ENCODE measurements at places on chromosomes 12 and 14.

DNA sequence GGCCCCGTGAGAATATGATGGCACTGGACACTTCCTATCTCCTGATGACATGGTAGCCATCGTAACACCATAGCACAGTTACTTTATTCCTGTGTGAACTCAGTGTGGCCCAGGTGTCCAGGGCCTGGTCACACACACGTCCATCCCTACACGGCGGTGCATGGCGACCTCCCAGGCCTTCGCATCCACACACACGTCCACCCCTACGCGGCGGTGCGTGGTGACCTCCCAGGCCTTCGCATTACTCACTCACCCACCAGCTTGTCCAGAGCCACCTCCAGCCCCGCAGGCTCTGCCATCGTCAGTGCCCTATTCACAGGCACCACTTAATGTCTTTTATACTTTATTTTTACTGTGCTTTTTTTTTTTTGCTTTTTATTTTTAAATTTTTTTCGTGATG, 39.4 kb upstream of the TEX22 start:
- no peak for DNase-seq

GRCh38 chr12:129701631-129702101, 202.2 kb downstream of the TMEM132D start:
- DNase-seq = no peak

- no peak for DNase-seq
Measured at GRCh38 chr12:76690921-76691700, 72.8 kb upstream of the ZDHHC17 start.

- DNase-seq = peak; percentile 64
Measured at GRCh38 chr12:49873361-49873934, 30.3 kb downstream of the FAIM2 start.

DNA sequence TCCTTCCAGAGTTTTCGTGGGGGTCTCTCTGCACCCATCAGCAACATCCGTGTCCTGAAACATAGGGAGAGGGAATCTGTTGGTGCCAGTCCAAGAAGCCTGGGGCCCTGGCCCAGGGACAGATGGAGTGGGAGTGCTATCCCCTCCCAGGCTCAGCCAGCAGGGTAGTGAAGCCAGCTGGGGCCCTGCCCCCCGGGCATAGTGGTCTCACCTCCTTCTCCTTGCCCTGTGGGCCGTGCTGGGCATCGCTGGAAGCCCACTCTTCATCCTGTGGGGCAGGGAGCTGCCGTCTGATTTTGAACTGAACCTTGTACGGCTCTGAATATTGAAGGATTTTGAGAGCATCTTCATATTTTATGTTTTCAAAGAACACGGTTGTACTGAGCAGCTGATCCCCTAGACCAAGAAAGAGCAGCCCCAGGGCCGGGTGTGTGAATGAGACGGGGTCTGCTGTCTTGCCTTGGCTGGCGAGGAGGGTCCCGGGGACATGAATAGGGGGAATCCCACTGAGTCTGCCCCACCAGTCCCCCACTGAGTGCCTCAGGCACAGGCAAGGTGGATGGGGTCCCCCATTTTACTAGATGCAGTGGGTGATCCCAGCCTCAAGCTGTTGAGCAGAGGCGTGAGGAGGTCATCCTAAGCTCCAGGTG, 23.3 kb downstream of the AHNAK2 start:
- no peak for DNase-seq

Measured in ascending aorta (tissue), 2 donors.